ENCODE measurements at places on chromosomes 2 and 18.

DNA sequence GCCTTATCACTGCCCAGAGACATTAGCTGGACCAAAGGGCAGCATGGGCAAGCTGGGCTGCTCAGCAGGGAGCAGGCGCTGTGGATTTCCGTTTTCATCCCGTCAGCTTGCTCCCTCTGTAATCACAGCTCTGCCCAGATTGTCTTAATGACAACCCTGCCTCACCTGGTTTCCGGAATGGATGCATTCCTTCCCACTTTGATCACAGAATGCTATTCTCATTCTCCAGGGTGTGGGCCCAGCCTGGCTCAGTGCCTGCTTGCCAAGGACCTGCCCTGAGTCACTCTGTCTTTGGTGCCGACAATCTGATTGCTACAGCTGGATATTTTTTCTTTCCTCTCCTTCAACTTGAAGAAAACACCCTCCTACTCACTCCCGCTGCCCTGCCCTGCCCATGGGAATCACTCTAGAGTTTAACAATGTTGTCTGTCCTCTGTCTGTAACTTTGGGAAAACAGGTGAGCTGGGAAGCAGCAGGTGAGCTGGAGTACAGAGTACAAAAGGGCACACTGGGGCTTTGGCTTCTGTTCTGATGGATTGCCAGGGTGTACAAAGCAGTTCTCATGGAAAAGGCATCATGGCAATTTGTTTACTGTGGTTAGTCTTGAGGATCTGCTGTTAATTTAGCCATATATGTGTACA is 27.2 kb upstream of the FAM136A start:
- no peak for DNase-seq

DNA sequence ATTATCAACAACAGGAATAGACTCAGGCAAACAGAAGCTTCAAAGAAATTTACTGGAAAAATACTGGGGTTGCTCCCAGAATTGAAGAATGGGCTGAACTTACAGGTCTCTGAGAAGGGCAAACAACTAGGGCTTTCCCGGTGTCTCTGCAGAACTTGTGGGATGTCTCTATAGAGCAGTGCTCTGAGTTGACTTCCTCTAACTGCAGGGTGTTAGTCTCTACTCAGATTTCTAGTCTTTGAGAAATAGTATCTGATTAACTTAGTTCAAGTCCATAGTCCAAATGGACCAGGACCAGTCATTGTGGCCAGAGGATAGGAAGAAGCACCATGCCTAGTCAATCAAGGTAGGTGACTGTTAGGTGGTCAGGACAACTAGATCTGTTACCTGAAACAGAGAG is 45.8 kb downstream of the LIMS1 start:
- DNase-seq: no peak

DNA sequence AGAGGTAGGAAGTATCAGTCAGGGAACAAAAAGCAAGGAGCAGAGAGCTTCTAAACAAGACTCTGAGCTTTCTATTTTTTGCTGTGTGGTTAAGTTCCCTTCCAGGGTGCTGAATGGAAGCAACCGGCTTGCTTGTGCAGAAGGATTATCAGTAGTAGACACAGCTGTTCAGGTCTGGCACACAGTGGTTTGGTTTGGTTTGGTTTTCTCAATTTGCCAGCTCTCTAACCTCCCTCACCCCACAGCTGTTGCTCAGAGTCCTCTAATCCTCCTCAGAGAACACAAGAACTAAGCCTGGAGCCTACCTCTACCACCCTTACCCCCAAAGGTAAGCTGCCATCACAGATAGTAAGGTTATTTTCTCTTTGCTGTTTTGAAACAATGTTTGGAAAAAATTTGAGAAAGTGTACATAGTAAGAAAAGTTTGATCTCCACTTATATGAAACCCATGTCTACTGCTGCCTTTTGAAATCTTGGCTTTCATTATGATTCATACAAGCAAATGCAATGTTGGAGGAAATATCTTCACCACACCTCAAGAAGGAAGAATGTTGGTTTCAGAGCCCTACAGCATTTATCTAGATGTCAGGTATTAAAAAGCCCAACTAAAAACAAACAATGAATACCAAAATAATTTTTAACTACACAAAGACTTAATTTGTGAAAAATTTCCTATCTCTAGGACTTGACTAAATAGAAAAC is 255.3 kb downstream of the NR4A2 start:
- DNase-seq: no peak

GRCh38 chr2:171309455-171310286 is 124.1 kb downstream of the METTL8 start:
- no peak for DNase-seq

GRCh38 chr18:38900445-38900844 is 1334.8 kb upstream of the CELF4 start:
- DNase-seq: no peak

- no peak for DNase-seq
These were observed 46.2 kb upstream of the NABP1 start for GRCh38 chr2:191631754-191632153.

GRCh38 chr2:118593257-118593656 is 254.2 kb downstream of the EN1 start:
- DNase-seq: no peak

DNA sequence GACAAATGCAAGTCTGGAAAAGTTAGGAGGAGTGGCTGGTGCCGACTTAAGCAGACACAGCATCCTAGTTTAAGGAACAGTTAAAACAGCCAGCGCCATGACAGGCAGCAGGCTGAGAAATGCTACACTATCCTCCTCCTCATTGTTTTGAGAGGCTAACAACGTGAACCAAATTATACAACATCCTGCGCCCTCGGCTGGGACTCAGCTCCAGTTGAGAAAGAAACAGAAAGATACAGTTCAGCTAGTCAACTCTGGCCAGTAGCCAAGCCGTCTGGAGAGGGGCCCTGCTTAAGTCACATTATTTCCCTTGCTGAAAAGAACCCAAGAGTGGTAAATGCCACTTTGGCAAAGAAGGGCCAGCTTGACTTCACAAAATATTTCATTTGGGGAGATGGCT is 90.2 kb downstream of the BCL11A start:
- no peak for DNase-seq

DNA sequence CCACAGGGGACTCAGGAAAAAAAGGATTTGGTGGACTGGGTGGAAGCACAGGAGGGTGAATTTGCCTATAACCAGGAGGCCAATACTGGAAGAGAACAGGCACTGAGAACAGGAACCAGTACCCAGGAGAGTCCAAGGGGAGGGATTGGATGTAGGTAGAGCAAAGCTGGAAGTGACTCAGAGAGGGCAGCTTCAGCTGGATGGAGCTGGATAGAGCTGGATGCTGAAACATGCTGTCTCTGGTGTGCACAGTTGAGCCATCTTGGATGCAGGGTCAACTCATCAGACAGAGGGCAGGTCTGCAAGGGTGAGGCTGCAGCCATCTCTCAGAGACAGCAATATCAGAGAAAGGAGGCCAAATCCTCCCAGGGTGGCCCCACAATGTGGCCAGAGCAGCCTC is 134.0 kb downstream of the GALNT14 start:
- DNase-seq: no peak

DNA sequence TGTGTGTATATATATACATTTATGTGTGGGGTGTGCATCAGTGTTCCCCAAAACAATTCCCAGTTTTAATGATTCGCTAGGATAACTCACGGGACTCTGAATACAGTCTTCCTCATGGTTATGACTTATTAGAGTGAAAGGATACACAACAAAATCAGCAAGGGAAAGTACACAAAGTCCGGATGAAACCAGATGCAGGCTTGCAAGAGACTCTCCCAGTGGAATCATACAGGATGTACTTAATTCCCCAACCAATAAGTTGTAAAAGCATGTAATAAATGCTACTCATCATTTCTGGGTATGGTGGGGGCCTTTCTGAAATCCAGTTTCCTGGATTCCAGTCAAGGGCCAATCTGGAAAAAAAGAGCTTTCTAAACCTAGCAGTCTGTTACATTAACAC is 654.1 kb upstream of the SYT4 start:
- DNase-seq: no peak

GRCh38 chr2:54772110-54772509 is 48.6 kb downstream of the EML6 start:
- no peak for DNase-seq

DNA sequence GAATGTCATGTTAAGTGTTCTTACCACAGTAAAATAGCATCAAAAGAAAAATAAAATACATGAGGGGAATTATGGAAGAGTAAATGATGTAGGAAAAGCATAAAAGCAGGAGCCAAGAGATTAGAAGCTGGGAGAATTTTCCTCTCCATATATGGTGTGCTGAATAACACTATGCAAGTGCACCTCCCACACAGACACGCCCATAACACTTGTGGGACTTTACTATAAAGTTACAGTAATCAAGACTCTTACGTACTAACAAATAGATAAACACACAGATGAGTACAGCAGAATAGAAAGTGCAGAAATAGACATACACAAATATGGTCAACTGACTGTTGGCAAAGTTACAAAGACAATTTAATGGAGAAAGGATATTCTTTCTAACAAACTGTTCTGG is 16.0 kb upstream of the SPHKAP start:
- no peak for DNase-seq

GRCh38 chr2:75241696-75242095 is 42.4 kb upstream of the TACR1 start:
- no peak for DNase-seq

- DNase-seq: no peak
These were observed 19.7 kb downstream of the CLUL1 start for GRCh38 chr18:616380-616995.

DNA sequence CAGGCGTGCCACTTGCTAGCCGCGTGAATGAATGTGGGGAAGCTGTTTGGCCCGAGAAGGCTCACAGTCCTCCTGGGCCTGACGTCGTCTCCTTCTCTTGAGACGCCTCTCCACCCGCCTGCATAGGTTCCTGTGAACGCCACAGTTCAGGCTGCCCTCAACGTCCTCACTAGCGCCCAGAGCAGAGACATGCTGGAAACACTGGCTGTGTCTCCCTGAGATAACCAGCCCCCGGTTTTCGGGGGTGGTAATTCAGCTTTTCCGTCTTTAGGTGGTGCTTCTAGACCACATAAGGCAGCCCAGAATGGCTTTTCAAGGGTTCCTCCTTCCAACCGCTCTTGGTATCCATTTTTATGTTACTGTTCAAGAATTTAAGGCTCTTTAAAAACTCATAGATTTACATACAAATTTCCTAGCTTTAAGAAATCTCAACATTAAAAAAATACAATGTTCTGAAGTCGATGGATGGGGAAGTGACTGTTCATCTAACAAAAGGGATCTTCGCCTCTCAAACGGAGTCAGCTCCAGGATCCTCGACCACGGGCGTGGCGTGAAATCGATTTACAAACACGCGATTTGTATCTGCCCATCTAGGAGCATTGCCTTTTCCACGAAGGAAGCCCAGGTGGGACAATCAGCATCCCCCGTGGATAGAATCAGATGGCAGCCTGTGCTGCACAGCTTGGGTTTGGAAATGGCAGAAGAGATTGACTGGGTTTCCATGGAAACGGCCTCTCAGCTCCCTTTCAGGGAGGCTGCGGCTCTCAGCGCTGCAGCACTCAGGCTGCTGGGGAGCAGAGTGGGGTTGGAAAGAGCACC is 110.6 kb upstream of the PXDN start:
- no peak for DNase-seq

- DNase-seq: no peak
These were observed 490.4 kb upstream of the SPRED2 start for GRCh38 chr2:65922794-65923193.

- no peak for DNase-seq
These were observed 2.3 kb downstream of the CYRIA start for GRCh38 chr2:16663121-16663905.

- no peak for DNase-seq
These were observed 3.8 kb downstream of the SLC1A4 start for GRCh38 chr2:64992990-64993389.

DNA sequence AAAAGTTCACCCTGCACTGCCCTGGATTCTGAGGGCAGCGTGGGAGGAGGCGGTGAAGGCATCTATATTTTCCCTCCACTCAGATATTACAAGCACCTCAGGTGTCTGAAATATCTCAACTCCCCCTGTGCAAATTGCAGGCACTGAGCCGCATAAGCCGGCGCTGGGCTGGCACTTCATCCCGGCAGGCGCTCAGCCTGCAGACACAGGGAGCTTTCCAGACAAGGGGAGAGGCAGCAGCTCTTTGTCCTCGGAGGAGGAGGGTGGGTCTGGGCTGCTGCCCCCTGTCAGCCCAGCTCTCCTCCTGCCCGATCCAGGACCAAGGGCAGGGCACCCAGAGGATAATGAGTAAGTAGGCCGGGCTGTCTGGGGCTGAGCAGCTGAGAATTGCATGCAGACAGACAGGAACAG is 189.3 kb upstream of the MYT1L start:
- DNase-seq: no peak

DNA sequence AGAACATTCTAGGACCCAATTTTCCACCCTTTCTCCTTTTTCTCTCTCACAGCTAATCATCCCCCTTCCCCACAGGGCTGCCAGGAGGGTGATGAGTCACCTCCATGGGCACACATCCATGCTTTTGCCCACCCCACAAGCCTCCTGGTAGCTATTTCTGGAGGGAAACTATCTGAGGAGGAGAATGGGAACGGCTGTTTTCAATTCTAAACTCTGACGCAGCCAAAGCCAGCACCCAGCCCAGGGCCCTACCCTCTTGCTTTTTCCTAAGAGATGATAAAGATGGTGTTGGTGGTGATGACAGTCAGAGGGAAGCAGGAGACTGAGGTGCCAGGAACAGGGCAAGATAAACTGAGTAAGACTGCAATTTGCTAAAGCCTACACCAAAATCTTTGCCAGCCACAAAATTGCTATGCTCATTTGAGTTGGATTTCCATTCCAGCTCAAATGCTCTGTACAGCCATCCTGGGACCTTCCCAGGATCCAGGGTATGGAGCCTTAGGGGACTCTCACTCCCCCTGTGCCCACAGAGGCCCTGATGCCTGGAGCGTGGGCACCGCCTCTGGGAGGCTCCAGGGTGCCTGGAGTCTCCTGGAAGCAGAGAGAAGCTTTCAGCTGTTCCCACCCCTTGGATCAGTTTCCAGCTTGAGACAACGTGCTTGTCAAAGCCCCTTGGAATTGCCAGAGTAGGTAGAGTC is 62.0 kb upstream of the FZD7 start:
- DNase-seq: no peak

DNA sequence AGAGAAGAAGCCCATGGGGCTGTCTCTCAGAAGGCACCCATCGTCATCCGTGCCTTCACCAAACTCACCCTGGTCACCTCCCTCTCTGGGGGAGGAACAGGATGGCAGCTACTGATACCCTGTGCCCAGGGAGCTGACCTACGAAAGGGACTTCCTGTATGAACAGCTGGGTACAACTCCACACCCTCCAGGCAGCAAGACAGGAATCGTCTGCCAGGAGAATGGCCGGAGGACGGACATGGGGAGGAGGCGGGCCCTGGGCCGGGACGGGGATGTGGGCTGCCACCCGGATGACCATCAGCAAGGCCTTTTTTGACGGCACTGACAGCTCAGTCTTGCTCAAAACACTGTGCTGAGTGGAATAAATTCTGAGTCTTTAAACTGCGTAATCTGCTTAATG is 243.6 kb downstream of the HDAC4 start:
- DNase-seq: no peak

GRCh38 chr2:147420947-147421675 is 423.7 kb upstream of the ACVR2A start:
- DNase-seq: no peak

DNA sequence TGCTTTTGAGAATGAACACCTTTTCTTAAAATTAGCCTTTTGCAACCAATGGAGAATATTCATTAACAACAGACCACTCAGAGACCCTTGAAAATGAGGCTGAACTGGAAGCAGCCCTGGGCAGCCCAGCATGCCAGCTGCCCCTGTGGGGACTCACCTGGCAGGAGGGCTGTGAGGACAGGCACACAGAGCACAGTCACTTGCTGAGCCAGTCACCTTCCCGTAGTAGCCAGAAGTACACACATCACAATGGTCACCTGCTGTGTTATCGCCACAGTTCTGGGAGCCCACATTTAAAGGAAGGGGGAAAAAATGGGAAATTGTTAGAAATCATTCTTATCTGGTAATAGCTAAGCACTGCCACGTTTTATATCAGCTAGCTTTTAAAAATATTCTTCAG is 115.5 kb downstream of the LAMA1 start:
- no peak for DNase-seq
